Liver (tissue), 10 donors: ENCODE measurements at places on chromosomes 12 and 14. TPM values are rescaled to one million over a fixed set of nuclear protein-coding genes. Genes with fewer than 3 reads are reported as not detected.

- H3K4me1 ChIP-seq: no peaks in the 10 kb centered on the region
- no peak overlapping the region for H3K4me3 ChIP-seq
- no peak for DNase-seq
- H3K36me3 ChIP-seq: no peaks in the 10 kb centered on the region
- no peaks in the 10 kb centered on the region for H3K27me3 ChIP-seq
These were observed 32.7 kb upstream of the SNX6 start for GRCh38 chr14:34662561-34663088.

DNA sequence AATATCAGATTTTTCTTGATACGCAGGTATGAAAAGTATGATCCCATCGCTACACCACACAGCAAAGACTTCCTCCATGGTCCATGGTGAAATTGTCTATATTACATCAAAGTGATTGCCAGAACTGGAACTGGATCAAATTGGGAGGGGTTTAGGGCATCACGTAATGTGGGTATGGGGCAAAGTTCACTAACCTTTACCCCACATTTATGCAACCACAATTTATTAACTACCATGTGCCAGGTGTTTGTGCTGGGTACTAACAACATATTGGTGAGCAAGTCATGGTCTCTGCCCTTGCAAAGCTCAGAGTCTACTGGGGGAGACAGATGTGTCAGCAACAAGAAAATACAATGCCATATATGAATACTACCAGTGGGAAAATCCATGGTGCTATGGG is 258.9 kb downstream of the SUDS3 start:
- H3K27ac ChIP-seq: peak overlapping the region; percentile 11
- H3K4me1 ChIP-seq: peaks cover 7% of the 10 kb centered on the region
- H3K36me3 ChIP-seq: no peaks in the 10 kb centered on the region
- H3K27me3 ChIP-seq: no peaks in the 10 kb centered on the region

CNTN1 gene
- 0.60 TPM for polyA plus RNA-seq

KRT72 gene
- polyA plus RNA-seq: not detected
